ENCODE measurements at places on chromosomes 7 and 10.

GRCh38 chr10:31635415-31636065, 293.1 kb downstream of the ARHGAP12 start:
- DNase-seq = no peak

DNA sequence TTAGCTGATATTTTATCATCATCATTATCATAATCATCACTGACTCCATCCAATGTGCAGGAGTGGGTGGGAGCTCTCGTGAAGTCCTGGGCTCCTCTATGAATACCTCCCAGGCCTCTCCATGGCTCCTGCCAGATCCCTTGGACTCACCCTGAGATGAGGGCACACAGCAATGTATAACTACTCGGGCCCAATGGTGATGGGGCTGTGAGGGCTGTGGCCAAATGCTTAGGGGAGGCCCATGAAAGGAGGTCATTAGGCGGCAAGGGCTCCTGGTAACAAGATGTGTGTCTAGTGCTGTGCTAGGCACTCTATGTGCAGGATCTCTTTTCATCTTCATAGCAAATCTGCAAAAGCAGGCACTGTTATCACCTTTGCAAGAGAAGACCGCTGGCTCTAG, 270.9 kb downstream of the GLRX3 start:
- DNase-seq = no peak

GRCh38 chr10:89458784-89459183, 44.4 kb downstream of the IFIT5 start:
- DNase-seq = no peak

DNA sequence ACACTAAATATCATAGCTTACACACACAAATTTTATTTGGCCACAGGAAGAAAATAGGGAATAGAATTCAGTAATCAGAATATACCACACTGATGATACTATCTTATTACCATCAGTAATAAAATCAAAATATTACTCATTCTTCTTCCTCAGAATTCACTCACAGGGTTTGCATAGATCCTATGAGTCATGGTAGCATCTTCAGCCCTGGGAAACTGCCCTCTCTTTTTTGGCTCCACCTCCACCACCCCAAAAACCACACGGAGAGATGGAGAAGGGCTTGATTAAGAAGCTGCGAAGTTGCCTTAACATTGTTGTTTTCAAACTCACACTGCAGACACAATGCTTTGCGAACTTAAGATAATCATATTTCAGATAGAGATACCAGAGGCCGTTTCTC, 154.1 kb upstream of the AHR start:
- DNase-seq = peak; percentile 36

GRCh38 chr7:104980841-104981671, 32.9 kb upstream of the KMT2E start:
- DNase-seq = no peak

DNA sequence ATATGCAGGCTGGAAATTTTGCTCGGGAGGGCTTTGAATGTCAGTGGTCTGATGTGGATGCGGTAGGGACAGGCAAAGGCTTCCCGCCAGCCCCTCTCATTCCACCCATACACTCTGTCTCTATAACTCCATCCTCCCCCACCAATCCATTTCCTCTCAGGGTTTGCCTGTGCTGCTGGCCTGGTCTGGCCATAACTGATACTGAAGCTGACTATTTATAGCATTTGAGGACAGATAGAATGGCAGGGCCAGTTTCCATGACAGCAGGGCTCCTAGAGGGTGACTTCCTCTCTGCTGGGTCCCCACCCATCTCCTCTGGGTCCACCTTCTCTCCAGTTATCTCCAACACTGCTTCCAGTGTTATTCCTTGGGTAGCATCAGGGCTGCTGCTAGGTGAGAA, 6.6 kb upstream of the PDLIM1 start:
- DNase-seq = no peak

DNA sequence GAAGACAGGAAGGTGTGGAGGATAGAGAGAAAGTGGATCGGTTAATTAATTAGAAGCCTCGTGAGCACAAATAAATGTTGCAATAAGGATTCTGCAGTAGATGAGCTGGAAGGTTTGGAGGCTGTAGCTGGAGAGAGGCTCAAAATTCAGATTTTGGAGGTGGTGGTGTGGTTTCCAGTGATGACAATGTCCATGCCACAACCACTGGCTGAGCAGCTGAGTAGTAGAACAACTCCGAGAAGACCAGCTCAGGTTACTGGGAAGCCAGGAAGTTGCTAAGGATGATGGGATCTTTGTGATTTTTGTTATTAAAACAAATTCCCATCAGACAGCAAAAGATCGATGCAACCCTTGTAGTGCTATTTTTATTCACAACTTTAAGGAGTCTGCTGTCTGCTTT, 7.7 kb downstream of the SLC26A4 start:
- DNase-seq = no peak

DNA sequence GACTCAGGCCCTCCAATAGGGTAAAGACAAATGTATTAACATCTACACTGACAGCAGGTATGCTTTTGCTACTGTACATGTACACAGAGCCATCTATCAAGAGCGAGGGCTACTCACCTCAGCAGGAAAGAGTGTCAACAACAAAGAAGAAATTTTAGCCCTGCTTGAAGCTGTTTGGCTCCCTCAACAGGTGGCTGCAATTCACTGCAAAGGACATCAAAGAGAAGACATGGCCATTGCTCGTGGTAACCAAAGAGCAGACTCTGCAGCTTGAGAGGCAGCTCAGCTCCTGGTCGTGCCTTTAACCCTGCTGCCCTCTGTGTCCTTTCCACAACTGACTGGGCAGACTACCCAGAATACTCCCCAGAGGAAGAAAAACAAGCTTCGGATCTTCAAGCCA, 5.1 kb downstream of the AKR1B15 start:
- DNase-seq = no peak
